ENCODE measurements at places on chromosomes 1 and 21.
A peak's percentile ranks its signal among the peaks of the same experiment; 100 is the strongest.

- DNase-seq: no peak
Observed at GRCh38 chr1:6275826-6276782, 15.2 kb upstream of the GPR153 start.

DNA sequence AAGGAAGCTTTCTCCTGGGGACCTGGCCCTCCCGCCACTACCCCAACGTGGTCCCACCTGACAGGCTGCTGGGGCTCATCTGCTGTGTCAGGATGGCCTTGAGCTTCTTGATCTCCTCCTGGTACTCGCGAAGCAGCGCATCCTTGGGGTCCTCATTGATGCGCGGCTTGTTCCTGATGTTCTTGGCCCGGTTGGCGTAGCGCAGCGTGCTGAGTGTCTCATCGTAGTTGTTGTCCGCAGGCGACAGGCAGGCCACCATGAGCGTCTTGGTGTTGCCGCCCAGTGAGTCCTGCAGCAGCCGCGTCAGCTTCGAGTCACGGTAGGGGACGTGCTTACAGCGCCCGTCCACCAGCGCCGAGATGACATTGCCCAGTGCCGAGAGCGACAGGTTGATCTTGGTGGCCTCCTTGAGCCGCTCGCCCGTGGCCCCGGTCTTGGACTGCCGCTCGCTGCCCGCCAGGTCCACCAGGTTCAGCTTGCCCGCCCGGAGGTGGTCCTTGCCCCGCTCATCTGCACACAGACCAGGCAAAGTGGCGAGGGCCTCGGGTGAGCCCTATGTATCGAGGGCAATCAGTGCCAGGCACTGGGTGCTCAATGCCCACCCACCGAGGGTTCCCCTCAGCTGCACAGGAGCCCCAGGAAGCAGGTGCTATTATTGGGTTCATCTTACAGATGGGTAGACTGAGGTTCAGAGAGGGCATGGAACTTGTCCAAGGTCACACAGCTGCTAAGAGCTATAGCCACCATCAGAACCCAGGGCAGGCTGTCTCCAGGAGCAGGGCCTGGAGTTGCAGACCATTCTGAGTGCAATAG lies 13.2 kb downstream of the KIF17 start:
- DNase-seq: no peak

DNA sequence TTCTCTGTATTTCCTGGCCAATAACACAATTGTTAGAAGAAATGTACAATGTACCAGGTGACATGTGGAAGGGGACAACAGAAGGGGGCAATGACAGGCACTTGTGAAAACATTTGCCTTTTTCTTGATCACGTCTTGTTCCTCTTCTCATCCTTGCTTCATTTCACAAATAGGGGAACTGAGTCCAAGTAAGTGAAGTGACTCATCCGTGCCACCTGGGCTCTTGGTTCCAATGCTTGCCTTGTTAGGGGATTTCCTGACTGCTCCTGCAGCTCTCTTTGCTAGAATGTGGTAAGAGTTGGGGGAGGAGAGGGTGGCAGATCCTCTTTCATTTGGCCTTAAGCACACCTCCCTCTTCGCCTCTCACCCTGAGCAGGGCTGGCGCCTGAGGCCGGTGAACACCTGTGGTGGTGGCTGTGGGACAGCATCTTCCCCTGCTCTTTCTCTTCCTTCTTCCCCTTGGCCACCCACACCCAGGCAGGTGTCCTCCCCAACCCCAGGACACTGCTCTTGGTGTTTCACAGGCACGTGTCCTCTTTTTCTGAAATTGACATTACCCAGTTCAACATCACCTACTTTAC lies 2.2 kb upstream of the RHEX start:
- peak; percentile 19 for DNase-seq

DNA sequence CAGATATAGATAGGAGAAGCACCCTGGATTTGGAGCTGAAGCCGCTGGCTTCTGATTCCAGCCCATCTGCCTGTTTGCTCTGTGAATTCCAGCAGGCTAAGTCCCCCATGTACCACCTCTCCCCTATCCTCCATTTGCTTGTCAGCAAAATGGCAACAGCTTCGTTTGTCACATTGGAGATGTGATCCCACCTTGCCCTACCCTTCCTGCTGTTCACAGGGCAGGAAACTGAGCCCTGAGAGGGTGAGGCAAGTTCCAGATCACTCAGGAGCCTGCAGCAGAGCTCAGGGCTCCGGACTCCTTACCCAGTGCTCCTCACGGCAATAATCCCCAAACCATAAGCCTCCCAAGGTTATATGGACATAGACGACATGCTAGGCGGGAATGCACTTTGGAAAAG lies 14.9 kb downstream of the SLC2A1 start:
- DNase-seq: no peak

DNA sequence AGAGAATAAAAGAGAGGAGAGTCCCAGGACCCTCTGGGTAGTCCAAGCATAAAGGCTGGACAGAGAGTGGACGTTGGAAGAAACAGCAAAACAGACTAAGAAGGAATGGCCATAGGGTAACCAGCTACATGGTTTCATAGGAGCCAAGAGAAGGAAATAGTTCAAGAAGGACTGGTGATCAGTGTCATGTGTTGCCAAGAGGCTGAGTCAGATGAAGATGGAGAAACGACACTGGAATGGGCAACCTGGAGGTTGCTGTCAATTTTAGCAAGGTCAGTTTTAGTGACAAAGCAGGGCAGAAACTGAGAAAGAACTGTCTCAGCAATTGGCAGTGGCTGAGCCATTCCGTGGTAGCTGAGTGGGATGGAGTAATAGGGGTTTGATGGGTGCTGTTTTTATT lies 41.4 kb downstream of the HMGB4 start:
- no peak for DNase-seq

DNA sequence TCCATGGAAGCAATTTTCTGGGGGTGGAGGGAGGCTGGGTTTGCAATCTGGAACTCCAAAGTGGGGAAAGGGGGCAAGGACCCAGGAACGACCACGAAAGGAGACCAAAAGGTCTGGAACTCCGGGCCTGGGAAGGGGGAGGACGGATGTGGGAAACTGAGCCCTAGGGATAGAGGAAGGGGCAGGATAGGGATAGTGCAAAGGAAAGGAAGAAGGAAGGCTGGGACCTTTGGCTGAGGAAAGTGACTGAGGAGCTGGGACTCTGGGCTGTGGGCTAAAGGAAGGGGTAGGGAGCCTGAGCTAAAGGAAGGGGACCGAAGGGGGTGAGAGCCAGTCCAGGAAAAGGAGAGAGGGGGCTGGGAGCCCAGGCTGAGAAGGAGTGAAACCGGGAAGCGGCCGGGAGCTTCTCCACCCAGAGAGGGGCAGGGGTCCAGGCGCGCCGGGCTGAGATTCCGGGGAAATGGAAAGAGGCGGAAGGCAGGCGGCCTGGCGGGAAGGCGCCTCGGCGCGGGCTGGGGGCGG lies 395 bp downstream of the SLC9A1 start:
- DNase-seq: no peak

DNA sequence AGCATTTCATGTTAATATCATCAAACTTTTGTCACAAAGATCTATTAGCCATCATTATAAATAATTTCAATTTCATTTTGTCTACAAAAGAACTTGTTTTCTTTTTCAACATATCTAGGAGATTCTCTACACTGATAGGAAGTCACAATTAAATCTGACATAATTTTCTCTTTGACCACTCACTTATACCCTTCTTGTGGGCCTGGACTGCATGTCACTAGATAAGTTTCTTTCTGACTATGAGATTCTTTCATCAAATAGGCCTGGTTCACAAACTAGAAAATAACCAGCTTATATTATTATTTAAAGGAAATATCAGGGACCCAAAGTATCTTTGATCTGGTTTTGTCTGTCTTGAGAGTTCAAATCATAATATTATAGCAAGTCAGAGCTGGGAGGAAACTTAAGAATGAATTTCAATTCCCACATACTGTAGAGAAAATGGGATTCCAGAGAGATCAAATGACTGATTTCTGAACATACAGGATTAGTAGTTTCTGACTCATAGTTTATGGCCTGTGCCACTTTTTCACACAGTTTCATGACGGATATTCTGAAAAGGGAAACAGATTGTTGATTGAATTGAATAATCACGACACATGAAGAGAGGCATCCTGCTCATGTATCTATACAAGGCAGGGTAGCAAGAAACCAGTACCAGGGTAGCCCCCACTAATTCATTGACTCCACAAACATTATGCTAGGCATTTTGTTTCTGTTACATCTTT lies 355.8 kb downstream of the GPATCH2 start:
- no peak for DNase-seq

- no peak for DNase-seq
Observed at GRCh38 chr1:209641832-209642172, 10.4 kb downstream of the LAMB3 start.
